ENCODE measurements at places on chromosomes 4 and X.

- DNase-seq = no peak
Measured at GRCh38 chr4:97900229-97900628, 243.0 kb downstream of the STPG2 start.

DNA sequence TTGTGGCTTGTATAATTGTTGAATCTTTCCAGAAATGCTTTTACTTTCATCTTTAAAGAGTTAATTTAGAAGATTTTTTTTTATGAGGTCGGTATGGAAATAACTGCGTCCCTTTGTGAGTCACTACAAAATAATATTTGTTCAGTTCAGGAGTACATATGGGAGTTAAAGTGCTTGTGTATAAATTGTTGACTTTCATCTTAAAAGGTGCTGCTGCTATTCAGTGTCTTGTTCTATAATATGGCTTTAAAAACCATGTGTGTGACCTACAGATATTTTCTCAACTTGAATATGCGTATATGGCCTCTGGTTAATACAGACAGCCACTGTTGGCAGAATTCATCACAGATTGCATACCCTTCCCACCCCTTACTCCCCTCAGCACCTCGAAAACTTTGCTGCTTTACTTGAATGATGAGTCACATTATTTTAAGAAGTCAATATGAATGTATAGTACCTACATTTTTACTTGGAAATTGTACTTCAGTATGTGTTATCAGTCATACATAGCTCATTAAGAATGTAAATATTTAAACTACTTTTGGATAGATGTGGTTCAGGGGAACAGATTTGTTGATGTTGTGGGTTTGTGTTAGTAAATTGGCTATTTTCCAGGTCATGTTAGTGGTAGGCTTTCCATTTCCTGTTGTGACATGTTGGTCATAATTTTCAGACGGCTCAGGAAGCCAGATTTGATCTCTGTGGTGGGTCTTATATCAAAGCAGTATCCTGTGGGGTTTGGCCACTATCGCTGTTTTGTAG is 1.5 kb downstream of the CLCN3 start:
- no peak for DNase-seq

DNA sequence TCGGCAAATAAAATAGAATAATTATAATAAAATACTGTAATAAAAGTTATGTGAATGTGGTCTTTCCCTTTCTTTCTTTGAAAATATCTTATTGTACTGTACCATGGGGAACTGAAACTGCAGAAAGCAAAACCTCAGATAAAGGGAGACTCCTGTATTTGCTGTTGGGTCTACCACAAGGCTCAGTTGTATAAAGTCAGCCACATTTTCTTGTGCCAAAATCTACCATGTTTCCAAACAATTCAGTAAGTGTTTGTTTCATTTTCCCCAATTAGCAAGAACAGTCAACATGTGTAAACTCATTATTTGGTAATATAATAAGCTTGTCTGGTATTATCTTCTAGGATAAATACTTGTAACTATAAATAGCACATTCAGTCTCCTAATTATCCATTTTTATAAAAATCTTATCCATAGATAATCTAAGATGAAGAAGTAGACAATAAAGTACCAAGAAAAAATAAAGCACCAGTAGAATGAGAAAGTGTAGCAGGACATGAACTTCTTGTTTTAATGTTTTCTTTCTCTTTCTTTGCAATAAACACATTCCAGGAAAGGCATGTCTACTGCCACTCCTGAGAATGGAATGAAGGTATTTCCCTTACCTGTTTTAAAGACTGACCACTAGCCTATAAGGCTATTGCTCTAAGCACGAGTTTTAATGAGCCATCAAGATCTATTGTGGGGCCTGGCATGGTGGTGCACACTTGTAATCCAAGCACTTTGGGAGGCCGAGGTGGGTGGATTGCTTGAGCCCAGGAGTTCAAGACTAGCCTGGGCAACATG is 15.0 kb upstream of the OTUD4 start:
- peak; percentile 23 for DNase-seq

- DNase-seq = no peak
Measured at GRCh38 chr4:129350834-129351721, 255.1 kb downstream of the C4orf33 start.
